GM12892 (cell line): ENCODE measurements at places on chromosomes 3 and 15.

DNA sequence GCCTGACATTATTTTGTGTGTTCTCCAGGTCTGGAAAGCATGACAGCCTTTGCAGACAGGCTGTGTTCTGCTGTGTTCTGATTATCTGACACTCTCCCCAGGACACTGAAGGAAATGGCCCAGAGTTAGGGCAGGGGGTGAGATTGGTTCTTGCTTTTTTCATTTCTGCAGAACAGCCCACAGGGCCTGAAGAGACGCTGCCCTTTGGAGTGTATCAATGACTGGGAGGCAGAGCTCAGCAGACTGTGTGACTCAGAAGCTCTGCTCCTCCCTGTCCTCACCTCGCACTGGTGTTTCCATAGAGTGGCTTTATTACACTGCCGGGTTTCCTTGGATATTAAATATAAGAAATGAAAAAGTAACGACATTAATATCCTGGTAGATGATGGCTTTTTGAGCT is 523.6 kb downstream of the NTRK3 start:
- no peak for DNase-seq

DNA sequence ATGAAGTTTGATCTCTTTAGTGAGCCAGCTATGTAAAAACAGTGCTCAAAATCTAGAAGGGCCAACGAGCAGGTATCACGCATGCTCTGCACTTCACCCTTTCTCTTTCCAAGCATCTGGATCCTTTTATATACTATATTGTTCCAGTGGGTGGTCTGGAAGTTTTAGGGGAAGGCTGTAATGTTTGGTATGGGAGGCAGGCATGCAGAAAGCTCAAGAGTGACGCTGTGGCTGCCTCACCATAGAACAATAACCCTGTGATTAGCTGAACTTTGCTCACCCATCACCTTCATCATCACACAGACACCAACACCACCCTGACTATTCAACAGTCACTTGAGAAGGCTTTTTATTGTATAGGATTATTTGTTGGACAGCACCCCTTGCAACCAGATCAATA is 81.6 kb downstream of the FBN1 start:
- DNase-seq, result no peak

- no peak for DNase-seq
Observed at GRCh38 chr15:33328106-33328505, 17.3 kb downstream of the RYR3 start.

DNA sequence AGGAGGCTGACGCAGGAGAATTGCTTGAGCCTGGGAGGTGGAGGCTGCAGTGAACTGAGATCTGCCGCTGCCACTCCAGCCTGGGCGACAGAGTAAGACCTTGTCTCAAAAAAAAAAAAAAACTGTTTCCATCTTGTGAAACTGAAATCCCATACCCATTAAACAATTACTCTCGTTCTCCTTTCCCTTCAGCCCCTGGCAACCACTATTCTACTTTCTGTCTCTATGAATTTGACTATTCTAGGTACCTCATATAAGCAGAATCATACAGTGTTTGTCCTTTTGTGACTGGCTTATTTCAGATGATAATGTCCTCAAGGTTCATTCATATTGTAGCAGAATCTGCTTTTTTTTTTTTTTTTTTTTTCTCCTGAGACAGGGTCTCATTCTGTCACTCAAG is 51.5 kb upstream of the UBE2E1 start:
- no peak for DNase-seq

- DNase-seq, result no peak
Observed at GRCh38 chr15:76763554-76763953, 141.6 kb downstream of the SCAPER start.

DNA sequence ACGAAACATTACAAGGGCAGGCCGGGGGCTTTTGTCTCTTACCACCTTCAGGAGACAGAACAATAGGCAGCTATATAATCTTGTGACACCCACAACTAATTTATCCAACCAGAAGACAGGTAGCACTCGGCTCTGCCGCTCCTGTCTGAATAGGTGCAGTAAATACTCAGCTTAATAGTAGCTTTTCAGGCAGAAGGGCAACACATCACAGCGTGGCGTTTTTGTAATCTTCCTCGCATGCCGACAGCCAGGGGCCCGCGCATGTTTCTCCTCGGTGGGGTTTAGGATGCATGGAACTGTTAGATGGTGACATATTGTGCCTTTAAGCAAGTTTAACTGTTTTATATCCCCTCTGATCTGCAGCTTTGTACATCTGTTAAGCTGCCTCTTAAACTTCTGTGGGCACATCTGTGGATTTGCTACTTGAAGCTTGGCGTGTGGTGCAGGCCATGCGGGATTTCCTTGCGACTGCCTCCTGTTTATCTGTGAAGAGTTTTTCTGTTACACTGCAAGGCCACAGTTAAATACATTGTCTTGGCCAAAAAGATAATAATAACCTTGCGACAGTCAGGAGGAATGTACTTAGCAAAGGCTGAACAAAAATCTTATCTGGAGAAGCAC is 123.2 kb upstream of the BNIP2 start:
- DNase-seq, result no peak

DNA sequence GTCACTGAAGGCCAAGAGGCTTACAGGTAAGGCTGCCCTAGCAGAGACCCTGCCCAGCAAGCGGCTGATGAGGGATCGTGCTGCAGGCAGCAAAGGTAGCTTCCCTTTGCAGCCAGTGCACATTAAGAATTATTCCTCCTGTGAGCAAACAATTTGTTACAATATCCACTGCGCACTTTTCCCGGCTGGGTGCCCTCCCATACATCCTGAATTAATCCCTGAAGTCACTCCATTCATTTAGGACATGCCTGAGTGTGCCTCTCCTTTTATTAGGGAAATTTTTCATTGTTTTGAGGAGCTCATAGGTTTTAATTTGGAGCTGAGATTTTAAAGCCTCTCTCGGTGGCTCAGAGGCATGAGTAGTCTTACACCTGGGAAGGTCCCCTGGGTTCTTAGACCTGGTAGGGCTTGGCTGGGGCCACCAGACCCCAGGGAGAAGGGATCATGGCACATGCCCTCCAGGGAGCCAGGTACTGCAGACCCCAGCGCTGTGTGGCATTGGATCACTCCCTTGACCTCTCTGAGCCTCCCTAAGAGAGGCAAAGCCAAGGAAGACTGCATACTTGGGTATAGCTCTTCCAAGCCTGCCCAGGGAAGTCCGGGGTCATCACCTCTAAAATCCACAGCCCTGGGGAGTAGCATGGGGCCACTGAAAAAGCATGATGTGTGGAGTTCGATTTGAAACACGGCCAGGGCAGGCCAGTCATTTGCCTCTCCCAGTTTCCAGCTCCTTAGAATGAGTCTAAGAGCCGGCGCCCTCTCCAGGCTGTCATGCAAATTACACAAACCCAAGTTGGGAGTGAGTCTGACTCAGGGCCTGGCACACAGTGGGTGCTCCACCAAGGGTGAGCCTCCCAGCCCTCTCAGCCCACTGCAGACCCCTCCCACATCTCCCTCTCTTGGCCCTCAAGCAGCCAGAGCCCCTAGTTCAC is 151.9 kb upstream of the LINGO1 start:
- DNase-seq, result peak; percentile 58
